ENCODE measurements at places on chromosomes 7 and 10. TPM values are rescaled to one million over a fixed set of nuclear protein-coding genes. Genes with fewer than 3 reads are reported as not detected.

The DENND10 gene
- 19.5 TPM for total RNA-seq

The EBLN1 gene
- not detected for total RNA-seq

The CLRN3 gene
- not detected for total RNA-seq

The RARRES2 gene
- total RNA-seq, result 123 TPM

The TMEM196 gene
- total RNA-seq, result 1.6 TPM

The GIMAP2 gene
- total RNA-seq, result 8.3 TPM

The KIAA1217 gene
- total RNA-seq, result 20.3 TPM

The CHN2 gene
- 8.4 TPM for total RNA-seq

The ACADSB gene
- total RNA-seq, result 20.9 TPM

The GRM8 gene
- not detected for total RNA-seq

All from posterior vena cava (tissue), 2 donors.